CD4-positive, alpha-beta memory T cell (primary cell): ENCODE measurements at places on chromosomes 4 and X. TPM values are rescaled to one million over a fixed set of nuclear protein-coding genes. Genes with fewer than 3 reads are reported as not detected.

The ACOX3 gene
- 17.3 TPM for total RNA-seq

The SLC49A3 gene
- total RNA-seq: 1.7 TPM

DNA sequence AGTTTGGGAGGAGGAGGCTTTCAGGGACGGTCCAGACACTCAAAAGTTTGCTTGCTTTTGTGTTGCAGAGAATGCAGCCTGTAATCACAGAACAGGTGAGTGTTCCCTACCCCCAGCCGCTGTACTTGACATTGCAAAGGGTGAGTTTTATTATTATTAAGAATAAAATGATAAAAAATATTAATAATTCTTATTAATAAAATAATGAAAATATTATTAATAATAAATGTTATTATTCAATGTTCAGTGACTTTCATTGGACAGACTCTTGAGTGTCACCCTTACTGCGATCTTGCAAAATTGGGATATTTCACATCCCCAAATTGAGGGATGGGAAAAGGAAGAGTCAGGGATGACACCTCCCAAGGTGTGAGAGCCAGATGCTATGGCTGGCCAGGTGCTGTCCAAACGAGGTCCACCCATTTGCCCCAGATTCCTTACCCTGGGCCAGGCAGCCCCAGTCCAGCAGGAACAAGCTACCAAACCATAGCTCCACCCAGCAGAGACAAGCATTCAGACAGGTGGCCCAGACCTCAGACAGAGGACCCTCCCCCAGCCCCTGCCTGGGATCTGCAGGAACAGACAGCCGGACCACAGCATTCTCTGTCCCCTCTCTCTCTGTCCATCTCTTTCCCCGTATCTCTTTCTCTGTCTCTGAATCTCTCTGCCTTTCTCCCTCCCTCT is 22.4 kb downstream of the IL3RA start:
- H3K4me1 ChIP-seq: no peaks in the 10 kb centered on the region
- H3K27ac ChIP-seq: no peak overlapping the region
- no peaks in the 10 kb centered on the region for H3K27me3 ChIP-seq
- no peak overlapping the region for H3K4me3 ChIP-seq
- no peaks in the 10 kb centered on the region for H3K36me3 ChIP-seq
- DNase-seq: no peak

GRCh38 chr4:95108883-95109421 is 351.2 kb downstream of the BMPR1B start:
- DNase-seq: no peak
- no peaks in the 10 kb centered on the region for H3K4me1 ChIP-seq
- H3K4me3 ChIP-seq: no peak overlapping the region
- H3K27ac ChIP-seq: no peak overlapping the region
- H3K27me3 ChIP-seq: no peaks in the 10 kb centered on the region
- H3K36me3 ChIP-seq: no peaks in the 10 kb centered on the region

DNA sequence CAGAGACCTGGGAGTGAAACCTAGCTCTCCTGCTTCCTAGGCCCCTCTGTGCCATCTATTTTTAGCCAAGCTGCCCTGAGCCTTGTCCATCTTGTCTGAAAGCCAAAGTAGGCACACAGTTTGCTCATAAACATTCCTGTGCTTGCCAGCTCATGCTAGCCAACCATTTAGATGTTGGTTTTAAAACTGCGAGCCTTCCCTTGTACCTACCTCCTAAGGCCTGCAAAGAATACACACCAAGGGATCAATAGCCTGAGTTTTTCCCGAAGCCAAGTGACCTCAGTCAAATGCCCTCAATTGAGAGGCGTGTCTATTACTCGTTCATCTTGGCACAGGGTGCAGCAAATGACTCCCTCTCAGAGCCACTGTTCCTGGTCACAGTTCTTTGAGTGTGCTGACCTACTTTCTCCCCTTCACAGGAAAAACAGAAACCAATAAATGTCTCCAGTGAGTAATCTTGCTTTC is 48.5 kb downstream of the ZCCHC12 start:
- no peaks in the 10 kb centered on the region for H3K27me3 ChIP-seq
- no peak overlapping the region for H3K4me3 ChIP-seq
- no peaks in the 10 kb centered on the region for H3K4me1 ChIP-seq
- DNase-seq: no peak
- H3K27ac ChIP-seq: no peak overlapping the region

The ELK1 gene
- total RNA-seq: 38.3 TPM

- no peak for DNase-seq
- no peaks in the 10 kb centered on the region for H3K27me3 ChIP-seq
- no peak overlapping the region for H3K27ac ChIP-seq
- no peaks in the 10 kb centered on the region for H3K36me3 ChIP-seq
Observed at GRCh38 chrX:21412029-21412428, 37.8 kb downstream of the CNKSR2 start.
